Smooth muscle cell of the umbilical artery (primary cell): ENCODE measurements at places on chromosomes 5 and 9. TPM values are rescaled to one million over a fixed set of nuclear protein-coding genes. Genes with fewer than 3 reads are reported as not detected.

The TRIM52 gene
- total RNA-seq = 7.4 and 12.1 TPM in 2 replicates

The CNTFR gene
- total RNA-seq = not detected in 2 replicates

The PDZD2 gene
- total RNA-seq = under 0.01 and 0.05 TPM in 2 replicates

The DNM1 gene
- total RNA-seq = 9.5 and 14.2 TPM in 2 replicates

The GFRA3 gene
- not detected in 2 replicates for total RNA-seq

The PRRT1B gene
- not detected in 2 replicates for total RNA-seq

The RASEF gene
- 0.28 and 0.59 TPM in 2 replicates for total RNA-seq

The KIF4B gene
- total RNA-seq = 0.09 TPM in 1 of 2 replicates, not detected in the other

The BSPRY gene
- not detected in 2 replicates for total RNA-seq

The TOR1A gene
- 52.2 and 54.9 TPM in 2 replicates for total RNA-seq

The IFNB1 gene
- 0.30 TPM in 1 of 2 replicates, not detected in the other for total RNA-seq

The AQP7 gene
- total RNA-seq = not detected in 2 replicates

The GABBR2 gene
- total RNA-seq = 0.55 and 0.89 TPM in 2 replicates

The MSMP gene
- 0.30 and 0.55 TPM in 2 replicates for total RNA-seq

The HTR1A gene
- not detected in 2 replicates for total RNA-seq

The WDR38 gene
- not detected in 2 replicates for total RNA-seq

The PPP2R2B gene
- 0.18 TPM in 1 of 2 replicates, not detected in the other for total RNA-seq

The FST gene
- 12.9 and 16.6 TPM in 2 replicates for total RNA-seq

The RMND5B gene
- 22.6 and 26.0 TPM in 2 replicates for total RNA-seq

The WHRN gene
- 2.3 and 2.7 TPM in 2 replicates for total RNA-seq

The SPATA31C1 gene
- total RNA-seq = not detected in 2 replicates
